ENCODE measurements at places on chromosomes 16 and 17.

DNA sequence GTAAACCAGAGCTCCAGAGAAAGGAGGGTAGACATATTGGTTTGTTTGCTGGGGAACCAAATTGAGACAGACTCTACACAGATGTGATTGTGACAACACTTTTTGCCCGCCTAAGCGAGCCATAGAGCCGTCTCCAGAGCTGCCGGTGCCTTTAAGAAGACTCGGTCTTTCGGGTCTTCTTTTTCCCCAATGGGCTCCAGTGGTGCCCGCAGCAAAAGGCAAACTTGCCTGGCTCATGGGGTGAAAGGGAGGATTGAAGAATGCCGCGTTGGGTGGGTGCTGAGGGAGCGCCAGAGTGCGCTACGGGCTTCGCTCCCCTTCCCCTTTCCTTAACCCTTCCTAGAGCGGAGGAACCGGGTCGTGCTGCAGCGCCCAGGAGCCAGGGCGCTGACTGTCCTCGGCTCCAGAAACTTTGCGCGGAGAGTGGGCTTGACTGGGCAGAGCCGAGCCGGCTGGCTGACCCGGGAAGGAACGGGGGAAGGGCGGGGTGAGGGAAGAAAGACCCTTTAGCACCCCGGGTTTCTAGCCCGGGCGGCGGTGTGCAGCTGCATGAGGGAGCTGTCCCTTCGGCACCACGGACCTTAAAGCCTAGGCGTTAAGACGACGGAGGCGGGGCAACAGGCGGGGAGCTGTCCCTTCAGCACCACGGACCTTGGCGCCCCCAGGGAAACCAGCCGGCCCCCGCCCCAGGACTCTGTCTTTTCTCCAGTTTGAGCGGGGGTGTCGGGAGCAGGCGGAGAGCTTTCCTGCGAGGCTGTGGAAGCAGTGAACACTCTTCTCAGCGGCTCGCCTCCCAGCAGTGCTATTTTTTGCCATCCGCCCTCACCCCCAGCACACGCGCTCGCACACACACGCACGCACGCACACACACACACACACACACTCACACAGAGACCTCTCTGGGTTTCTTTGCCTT is at the start of gene CACNG3:
Gene CACNG3 (plus strand): TSS at position 880 of the 916 bp plus-strand sequence. CDS start 420 bp downstream, outside the sequence.
- DNase-seq: peak; percentile 3

GRCh38 chr17:49716668-49717364 is 9.1 kb upstream of the SLC35B1 start:
- DNase-seq: no peak

DNA sequence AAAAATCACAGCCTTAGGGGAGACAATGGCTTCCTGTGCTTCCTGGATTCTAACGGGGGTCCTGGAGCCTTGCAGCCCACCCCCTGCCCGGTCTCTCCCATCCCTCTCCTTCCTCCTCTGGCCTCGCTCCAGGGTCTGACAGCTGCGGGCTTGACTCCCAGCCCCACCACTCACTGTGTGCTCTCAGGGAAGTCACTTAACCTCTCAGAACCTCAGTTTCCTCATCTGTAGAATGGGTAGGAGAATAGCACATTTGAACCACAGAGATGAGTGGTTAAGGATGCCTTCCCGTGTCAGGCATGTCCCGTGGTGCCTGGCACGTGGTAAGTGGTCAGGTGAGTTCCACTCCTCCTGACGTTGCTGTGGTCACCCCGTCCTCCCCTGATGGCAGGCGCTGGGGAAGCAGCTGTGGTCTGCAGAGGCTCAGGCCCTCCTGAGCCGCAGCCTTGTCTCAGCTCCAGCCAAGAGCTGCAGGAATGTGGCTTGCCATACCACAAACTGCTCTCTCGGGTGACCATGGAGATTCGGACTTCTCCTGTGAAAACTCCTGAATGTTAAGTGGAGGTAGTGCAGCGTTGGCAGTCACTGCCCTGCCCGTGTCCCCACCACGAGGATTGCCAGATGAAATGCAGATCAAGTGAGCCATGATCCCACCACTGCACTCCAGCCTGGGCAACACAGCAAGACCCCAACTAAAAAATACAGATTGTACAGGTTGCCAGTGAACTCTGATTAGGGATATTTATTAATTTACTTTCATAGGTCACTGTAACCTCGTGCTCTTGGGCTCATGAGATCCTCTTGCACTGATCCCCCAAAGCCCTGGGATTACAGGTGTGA is 85.7 kb downstream of the NT5M start:
- DNase-seq: peak; percentile 93

- no peak for DNase-seq
Measured at GRCh38 chr16:80862160-80862705, 57.8 kb upstream of the CDYL2 start.

DNA sequence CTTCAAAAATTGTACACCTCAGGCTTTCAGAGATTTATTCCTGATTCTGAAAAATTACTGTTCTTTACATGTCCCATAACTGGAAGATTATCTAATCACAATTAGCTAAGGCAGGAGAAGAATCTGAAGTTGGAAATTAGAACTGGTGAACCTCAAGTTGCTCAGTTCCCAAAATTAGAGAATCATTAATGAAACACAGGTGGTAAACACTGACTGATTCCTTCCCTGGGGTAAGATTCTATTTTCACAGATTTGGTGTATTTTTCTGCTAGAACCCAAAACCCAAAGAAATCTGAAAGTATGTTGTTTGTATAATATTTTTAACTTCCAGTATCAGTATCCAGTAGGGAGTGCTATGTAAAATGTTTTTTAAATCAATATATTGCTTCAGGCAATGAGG is 25.7 kb downstream of the PHKB start:
- no peak for DNase-seq

- DNase-seq: no peak
Measured at GRCh38 chr17:58507123-58507634, 7.3 kb downstream of the MTMR4 start.
